Retina (tissue), 1 donor: ENCODE measurements at places on chromosomes 4 and X.

GRCh38 chr4:180052629-180053028, 2190.6 kb upstream of the TENM3 start:
- no peak for DNase-seq

- DNase-seq: no peak
These were observed 157.7 kb downstream of the SMIM20 start for GRCh38 chr4:26071688-26072087.

DNA sequence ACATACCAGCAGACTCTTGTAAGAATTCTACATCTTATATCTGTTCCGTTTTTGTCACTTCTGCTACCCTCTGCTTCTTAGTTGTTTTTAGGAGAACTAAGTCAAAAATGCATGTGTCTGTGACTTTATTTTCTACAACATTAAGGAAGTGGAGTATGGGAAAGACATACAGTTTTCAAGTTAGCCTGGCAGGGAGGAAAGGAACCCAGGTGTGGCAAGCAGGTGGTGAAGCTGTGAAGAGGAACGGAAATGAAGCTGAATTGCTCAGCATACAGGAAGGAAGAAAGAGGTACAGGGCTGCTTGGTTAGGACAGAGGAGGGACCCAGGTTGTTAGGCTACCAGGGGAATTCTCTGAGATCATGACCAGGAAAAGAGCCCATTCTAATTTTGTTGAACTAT, 9.4 kb downstream of the GPRIN3 start:
- DNase-seq: no peak

DNA sequence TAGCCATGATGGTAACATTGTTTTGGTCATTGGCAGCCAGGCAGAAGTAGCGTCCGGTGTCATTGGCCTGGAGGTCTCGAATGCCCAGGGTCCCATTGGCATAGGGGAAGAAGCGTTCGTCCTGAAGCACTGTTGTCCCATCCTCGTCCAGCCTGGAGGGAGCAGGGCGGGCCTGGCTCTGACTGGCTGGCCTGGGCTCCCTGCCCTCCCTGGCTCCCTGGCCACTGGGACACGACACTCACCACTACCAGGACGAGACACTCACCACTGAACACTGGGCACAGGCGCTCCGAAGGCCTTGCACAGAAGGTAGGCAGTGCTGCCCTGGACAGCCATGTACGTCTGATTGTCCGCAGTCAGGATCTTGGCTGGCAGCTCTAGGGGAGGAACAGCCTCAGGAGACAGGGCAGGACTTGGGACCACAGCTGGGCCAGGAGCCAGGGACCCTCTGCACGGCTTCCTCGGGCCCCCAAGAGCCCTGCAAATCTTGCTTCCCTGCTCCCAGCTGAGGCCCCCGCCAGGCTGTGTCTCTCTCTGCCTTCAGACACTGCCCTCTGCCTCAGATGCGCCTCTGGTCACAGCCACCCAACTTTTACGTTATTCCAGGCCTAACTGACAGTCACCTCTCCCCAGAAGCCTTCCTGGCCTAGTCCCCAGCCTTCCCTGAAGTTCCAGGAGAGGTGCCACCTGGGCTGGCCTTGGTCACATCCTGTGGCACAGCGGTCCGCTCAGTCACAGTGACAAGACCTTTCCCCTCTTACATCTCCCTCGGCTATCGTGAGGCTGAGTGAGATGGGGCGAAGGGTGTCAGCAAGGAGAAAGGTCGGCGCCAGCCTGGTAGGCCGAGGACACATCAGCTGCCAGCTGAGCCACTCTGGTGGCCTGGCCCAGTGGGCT, 17.1 kb downstream of the L1CAM start:
- no peak for DNase-seq

DNA sequence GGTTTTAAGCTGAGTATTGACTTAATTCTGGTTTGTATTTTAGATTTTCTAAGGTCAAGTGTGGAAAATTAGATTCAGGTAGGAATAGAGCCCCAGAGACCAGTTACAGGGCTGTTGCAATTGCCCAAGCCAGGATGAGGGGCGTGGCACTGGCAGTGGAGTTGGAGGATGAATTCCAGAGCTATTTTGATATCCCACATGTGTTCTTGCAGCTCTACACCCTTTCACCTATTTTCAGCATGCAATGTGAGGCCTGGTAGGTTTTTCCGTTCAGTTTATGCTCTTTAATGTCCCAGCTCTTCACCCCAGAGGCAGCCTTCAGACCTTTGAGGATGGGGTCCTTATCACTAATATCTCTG, 17.9 kb upstream of the OGT start:
- no peak for DNase-seq

DNA sequence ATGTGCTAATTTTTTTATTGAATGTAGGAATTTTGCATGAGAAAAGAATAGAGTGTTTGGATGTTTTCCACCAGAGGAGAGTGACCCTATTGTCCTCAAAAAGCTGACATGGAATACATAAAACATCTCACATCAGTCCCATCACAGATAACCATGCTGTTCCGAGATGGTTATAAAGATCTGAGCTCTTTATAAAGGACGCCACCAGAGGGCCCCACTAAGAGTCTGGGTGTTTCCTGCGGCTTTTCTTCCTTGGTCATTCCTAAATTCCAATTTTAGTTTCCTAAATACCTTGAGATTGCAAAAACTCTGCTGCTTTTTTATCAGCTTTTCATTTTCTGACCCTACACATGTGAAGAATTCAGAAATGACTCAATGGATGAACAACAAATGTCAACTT, 504.5 kb upstream of the FRG1 start:
- DNase-seq: no peak

DNA sequence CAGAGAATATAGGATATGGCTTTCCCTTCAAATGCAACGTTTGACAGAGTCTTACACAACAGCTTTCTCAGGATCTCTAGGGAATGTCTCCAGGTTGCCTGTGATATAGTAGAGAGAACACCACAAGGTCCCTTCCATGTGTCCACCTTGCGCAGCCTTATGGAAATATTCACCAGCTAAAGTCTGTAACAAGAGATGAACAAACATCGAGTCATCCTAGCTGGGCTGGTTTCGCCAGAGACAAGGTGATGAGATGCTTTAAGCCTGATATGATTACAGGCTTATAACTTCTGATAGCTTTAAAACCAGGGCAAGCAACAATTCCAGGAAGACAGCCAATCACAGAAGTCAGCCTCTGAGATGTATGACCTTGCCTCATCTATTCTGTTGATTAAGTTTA, 83.8 kb downstream of the SEL1L3 start:
- no peak for DNase-seq

- DNase-seq: no peak
These were observed 112.1 kb downstream of the FAM53A start for GRCh38 chr4:1572010-1572385.

DNA sequence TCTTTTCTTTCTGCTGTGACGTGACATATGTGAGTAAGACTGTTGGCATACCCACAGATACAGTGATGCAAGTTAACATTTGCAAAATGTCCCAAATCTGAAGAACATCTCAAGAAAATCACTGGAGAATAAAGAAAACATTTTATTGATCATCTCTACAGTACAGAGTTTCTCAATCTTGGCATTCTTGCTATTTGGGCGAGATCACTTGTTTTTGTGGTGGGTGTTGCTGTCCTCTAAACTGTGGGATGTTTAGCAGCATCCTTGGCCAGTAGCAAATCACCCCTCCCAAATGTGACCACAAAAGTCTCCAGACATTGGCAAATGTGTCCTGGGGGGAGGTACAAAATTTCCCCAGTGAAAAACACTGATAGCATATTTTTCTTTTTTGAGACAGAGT, 28.8 kb downstream of the AMELX start:
- DNase-seq: no peak

- DNase-seq: no peak
These were observed 12.7 kb upstream of the DCUN1D4 start for GRCh38 chr4:51830156-51830720.

DNA sequence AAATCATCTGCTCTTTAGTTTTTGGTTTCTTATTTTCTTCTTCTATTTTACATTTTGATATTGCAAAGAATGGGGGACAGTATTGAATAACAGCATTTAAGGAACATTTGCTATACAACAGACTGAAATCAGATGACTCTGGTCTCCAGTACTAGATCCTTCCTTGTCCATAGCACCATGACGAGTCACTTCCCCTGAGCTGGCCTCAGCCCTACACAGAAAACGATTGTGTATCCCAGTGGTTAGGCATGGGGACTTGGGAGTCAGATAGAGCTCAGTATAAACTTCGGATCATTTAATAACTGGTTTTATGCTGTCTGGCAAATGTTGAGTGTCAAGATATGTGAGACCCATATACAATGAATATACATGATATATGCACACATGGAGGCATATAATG, 44.7 kb upstream of the BEX4 start:
- no peak for DNase-seq

- DNase-seq: no peak
These were observed 601.7 kb upstream of the GRIA3 start for GRCh38 chrX:122582280-122582974.

DNA sequence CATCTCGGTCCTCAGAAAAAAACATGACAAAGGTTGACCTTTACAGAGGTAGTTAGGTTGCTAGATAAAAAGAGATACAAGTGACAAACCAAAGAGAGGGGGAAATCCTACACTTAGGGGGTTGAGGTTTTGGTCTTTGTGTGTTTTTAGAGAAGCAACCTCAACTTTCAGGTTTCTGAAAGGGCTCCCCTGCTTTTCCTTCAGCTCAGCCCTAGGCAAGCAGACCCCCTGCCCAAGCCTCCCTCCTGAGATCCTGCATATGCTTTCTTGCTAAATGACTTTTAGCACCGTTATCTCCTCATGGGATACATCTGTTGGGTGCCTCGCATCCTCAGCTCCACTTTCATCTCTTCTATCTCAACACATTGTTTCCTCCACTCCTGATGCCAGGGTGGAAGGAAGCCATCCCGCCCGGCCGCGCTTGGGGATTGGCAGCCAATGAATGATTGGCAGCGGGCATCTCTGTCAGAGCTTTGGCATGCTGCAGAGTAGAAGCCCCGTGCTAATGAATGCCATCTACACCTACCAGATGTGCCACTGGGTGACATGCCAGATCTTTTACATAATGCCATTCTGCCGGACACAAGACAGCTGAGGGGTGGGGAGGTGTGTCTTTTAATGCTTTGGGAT, 15.0 kb upstream of the PRDM8 start:
- DNase-seq: peak; percentile 50

- no peak for DNase-seq
These were observed 75.2 kb downstream of the PAQR3 start for GRCh38 chr4:78863991-78864390.

DNA sequence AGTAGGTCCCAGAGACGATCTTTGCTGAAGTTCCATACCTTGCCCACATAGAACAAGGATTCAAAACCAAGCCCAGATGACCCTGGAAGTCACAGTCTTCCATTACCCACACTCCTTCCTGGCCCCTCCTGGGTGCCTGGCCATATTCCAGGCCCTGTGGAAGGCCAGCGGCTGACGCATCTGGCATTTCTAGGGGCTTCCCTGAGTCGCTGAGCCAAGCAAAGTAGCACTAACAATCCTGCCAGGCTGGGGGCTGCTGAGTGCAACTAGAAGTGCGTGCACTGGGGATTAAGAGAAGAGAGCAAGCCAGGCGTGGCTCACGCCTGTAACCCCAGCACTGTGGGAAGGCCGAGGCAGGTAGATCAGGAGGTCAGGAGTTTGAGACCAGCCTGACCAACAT, 175.2 kb upstream of the CPEB2 start:
- DNase-seq: no peak

GRCh38 chr4:105399532-105400161, 74.2 kb downstream of the PPA2 start:
- no peak for DNase-seq

- DNase-seq: no peak
These were observed 241.6 kb upstream of the ETNPPL start for GRCh38 chr4:109004418-109004817.

DNA sequence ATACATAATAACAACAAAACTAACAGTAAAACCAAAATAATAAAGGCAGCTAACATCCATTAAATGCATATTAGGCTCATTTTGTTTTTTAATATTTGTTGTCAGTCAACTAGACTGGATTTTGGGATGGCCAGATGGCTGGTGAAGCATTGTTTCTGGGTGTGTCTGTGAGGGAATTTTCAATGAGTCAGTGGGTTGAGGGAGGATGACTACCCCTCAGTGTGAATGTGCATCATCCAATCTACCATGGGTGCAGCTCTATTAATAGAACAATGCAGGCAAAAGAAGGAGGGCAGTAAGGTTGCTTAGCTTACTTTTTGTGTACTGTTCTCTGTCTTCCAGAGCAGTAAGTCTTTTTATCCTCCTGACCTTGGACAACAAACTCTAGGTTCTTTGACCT, 484.2 kb upstream of the HS3ST1 start:
- no peak for DNase-seq

GRCh38 chr4:8276358-8277240, 7.0 kb downstream of the HTRA3 start:
- DNase-seq: no peak

- DNase-seq: no peak
These were observed 117.0 kb downstream of the CBLL2 start for GRCh38 chrX:22389556-22390179.

- DNase-seq: peak; percentile 36
These were observed 841.6 kb upstream of the FRG1 start for GRCh38 chr4:189098932-189099696.

GRCh38 chr4:5793514-5793913, 82.5 kb downstream of the EVC start:
- no peak for DNase-seq

GRCh38 chrX:109822861-109823260, 89.8 kb upstream of the ACSL4 start:
- DNase-seq: no peak

DNA sequence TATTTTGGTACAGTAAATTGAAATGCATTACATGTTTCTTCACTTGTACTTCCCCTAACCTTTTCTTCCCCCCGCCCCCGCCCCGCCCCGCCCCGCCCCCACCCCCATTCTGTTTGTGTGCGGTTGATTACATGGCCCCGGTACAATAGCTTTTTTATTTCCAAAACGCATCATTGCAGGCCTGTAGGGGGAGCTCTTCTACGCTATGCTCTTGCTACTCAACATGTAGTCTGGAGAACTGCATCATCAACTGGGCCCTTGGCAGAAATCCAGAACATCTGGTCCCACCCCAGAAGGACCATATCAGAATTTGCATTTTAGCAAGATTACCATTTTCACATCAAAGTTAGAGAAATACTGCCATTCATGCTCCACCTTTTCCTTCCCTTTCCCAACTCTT, 333.3 kb upstream of the DDX53 start:
- DNase-seq: no peak

DNA sequence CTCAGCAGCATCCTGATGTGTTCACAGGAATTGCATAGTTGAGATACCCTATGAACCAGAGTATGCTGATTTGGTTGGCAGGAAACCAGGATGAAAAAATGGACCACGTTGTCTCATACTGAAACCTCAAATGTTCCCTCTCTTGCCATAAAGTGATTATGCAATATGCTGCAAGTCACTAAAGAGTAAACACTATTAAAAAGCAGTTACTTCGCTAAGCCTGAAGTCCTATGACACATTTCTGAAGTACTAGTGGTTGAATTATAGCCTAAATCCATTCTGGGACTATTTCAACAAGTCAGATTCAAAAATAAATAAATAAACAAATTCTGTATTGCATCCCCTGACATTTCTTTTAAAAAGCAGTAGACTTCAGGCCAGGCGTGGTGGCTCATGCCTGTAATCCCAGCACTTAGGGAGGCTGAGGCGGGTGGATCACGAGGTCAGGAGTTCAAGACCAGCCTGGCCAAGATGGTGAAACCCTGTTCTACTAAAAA, 106.0 kb upstream of the NAP1L5 start:
- DNase-seq: no peak

GRCh38 chr4:74375824-74376426, 11.0 kb downstream of the EREG start:
- no peak for DNase-seq

GRCh38 chr4:182338063-182338462, 94.9 kb downstream of the TENM3 start:
- no peak for DNase-seq
